ENCODE measurements at places on chromosomes 4 and X.

GRCh38 chr4:101205916-101206315 is 141.4 kb downstream of the PPP3CA start:
- no peak for DNase-seq

- no peak for DNase-seq
Measured at GRCh38 chr4:2924765-2925301, 38.4 kb downstream of the NOP14 start.

- DNase-seq = no peak
Measured at GRCh38 chr4:1732911-1733310, 11.6 kb downstream of the TACC3 start.

DNA sequence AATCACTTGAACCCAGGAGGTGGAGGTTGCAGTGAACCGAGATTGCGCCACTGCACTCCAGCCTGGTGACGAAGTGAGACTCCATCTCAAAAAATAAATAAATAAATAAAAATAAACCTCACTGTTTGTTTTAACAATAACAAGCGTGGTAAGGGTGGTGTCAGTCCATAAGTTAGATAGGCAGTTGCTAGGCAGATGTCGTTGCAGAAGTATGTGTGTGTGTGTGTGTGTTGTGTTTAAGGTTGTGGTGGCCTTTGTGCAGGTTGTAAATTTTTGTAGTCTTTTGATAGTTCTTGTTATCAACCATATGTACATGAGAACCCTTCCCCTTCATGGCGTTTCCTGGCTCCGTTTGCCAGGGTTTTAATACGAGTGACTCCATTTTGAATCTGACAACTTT is 4.0 kb upstream of the AASDH start:
- no peak for DNase-seq

DNA sequence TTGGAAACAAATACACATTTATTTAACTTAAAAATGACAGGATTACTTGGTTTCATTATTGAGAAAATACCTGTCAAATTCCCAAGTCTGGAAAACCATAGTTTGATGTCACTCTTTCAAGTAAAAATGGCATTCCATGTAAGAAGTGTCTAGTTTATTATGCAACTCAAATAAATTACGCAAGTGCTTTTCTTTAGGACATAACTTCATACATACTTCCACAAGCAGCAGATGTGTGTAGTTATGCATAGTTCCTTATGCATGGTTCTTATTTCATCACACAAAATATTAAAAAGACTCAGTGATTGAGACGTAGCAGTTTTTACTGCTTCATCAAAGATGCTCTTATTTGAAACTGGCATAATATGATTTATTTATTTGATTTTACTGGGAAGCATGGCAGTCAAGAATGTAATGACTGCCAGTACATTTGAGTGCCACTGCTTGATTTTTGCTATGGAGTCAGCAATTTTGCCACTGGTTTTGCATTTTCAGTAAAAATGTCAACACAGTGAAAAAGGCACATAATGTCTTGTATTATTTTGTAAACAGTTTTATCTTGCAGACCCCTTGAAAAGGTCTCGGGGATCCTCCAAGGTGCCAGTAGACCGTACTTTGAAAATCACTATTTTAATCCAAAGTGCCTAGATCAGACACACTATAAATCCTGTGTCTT is 62.1 kb downstream of the CLCN3 start:
- no peak for DNase-seq

- no peak for DNase-seq
Measured at GRCh38 chr4:116469582-116469981, 615.8 kb downstream of the TRAM1L1 start.

GRCh38 chr4:172850838-172851237 is 317.8 kb upstream of the GALNT7 start:
- DNase-seq = no peak

- DNase-seq = no peak
Measured at GRCh38 chrX:124415115-124415800, 68.9 kb downstream of the SH2D1A start.

- DNase-seq = no peak
Measured at GRCh38 chrX:153944140-153944799, at the start of gene RENBP. RENBP (minus strand) TSS chrX:153944643; CDS start chrX:153944610, 33 bp downstream.

DNA sequence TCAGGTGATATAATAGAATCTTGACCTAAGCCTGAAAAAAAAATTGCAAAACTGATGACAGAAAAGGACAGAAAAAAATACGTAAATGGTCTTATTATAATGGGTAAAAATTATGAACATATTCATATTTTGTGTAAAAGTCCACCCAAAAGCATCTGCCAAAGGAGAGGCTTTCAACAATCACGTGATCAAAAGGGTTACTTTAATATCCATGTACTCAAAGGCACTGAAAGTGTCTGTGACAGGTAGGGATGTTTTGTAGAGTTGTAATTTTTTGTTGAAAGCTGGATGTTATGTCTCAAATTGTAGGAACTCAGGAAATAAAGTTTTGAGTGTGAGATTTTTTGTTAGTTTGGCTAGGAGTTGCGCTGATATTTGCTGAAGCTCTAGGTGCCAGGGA is 144.8 kb upstream of the GALNTL6 start:
- DNase-seq = no peak

GRCh38 chrX:110985470-110985869 is 110.5 kb upstream of the PAK3 start:
- DNase-seq = no peak

GRCh38 chr4:7294176-7294756 is 101.9 kb downstream of the SORCS2 start:
- no peak for DNase-seq

GRCh38 chr4:128459547-128459946 is 171.9 kb upstream of the PGRMC2 start:
- no peak for DNase-seq

DNA sequence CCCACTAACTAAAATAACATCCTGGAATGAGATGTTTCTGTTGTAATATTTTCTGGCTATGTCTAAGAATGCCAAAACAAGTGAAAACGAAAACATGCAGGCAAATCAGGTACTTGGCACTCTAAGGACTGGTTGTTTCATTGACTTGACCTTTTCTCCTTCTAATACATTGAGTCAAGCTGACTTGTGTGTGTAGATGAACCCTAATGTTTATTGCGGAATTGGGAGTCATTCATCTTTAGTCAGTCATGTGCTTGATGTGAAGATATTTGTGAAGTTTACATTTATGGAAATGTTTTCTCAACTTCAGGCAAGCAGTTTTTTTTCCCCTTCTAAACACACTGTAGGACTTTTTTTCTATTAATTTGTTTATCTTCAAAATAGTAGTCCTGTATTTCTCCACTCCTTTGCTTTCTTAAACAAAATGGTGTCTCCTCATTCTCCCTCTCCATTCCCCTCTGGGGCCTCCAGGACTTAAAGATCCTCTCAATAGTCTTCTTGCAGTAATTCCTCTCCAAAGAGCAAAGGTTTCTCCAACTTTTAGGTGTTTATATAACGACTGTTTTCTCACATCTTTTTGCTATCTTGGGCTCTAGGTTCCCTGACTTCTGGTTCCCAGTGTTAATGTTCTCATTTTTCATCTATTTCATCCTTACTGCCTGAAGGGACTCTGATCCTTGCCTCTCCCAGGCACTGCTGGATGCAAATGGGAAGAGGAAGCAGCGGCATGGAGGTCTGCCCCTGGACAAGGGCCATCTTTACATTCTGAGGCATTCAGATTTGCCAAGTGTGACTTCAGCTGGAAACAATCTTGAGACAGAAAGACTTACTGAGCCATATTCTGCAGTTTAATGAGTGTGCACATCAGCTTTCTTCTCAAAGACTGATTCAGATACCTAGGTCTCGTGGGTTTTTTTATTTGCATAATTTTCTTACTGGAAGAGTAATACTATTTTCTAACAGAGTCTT is 166.4 kb downstream of the ARHGAP6 start:
- no peak for DNase-seq

- no peak for DNase-seq
Measured at GRCh38 chr4:1043651-1044468, 32.4 kb downstream of the FGFRL1 start.

DNA sequence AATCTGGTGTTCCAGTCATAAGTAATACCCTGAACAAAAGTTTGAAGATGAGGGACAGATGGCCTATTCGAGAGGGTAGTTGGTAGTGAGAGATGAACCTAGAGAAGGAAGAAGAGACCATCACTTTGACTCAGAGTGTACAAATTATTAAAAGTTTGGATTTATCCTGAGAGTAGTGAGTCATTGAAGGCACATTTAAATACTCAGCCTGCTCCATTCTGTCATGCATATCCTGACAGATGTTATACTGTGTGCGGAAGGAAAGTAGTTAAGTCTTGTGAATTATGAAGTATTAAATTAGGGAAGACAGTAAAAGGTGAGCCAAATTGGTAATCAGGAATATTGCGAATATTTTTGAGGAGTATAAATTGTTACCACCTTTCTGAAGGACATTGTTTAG is 93.1 kb downstream of the KLHL34 start:
- no peak for DNase-seq

- no peak for DNase-seq
Measured at GRCh38 chr4:41660352-41660751, 88.2 kb downstream of the PHOX2B start.

GRCh38 chr4:77619408-77619807 is 13.8 kb downstream of the CXCL13 start:
- DNase-seq = no peak

DNA sequence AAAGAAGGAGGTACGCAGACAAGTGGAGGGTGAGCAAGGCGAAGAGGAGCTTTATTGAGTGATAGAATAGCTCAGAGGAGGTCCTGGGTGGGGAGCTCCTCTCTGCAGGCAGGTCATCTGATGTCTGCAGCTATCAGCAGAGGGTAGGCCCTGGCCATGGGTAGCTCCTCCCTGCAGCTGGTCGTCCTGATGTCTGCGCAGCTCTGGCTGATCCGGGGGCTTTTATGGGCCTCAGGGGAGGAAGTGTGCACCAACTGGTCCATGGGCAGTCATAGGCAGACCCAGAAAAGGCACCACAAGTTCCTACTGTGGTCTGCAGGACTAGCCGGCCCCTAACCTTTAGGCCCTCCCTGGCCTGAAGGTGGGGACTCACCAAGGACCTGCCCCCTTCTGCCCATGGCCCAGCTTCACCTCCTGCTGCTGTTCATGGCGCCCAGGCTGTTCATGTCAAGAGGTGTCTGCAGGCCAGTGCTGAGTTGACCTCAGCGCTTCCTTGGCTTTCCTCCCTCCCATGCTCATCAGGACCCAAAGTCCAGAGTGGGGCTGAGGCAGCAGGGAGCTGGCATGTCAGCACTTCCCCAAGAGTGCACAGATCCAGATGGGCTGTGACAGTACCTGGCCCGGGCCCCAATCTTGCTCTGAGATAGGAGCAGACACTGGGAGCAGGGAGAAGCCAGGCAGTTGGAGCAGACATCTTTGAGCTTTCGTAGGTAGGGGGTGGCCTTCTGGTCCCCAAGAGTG is 46.1 kb downstream of the ARAP2 start:
- DNase-seq = no peak

GRCh38 chrX:16683007-16683664 is 29.3 kb downstream of the CTPS2 start:
- DNase-seq = no peak

DNA sequence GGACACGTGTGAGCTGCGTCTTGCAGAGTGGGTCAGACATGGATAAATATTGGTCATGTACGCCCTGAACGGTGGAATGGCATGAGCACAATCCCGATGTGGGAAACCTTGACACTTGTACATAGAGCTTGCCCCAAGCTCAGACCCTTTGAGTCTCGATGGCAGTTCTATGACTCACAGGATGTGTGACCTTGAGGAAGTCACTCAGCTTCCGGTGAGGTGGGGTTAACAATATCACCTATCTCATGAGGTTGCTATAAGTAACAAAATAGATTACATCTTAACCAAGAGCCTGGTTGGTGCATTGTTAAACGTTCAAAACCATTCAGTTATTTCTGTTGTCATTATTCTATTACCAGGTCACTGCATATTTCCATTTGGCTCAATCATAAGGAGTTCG is 109.1 kb upstream of the TBL1X start:
- no peak for DNase-seq

DNA sequence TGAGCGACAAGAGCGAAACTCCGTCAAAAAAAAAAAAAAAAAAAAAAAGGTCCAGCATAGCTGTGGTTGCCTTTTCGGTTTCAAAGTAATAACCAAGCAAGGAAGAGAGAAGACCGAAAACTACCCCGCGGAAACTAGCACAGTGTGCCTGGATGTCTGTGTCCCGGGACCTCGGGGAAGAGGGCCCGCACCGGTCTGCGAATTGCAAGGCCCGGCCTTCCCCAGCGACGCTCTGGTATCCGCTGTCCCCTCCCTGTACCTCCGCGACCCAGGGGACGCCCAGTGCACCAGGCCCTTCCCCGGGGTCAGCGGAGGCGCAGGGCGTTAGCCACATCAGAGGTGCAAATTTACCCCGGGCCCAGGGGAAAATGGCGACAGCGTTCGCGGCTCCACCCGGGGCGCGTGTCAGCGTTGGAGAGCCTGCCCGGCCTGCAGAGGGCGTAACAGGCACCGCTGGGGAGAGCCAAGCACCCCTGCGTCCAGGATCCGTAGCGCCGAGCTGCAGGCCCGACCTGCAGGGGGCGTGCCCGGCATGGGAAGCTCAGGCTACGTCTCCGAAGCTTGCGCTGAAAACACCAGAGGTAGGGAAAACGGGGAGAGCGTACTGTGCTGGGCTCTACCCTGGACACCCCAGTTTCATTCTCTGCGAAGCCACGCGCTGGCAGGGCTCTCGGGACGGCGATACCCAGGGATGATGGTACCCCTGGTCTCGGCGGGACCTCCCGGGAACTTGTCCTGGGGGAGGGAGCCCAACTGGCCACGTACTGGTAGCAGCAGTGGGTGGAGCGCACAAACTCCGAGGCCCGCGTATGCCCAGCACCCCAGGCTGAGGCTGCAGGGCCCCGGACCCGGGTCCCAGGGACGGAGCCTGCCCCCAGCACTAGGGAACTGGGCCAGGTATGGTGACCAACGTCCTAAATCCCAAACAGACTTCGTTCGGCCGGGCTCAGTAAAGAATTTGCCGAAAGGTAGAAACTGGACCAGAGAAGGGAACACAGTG is 16.2 kb downstream of the NKX6-1 start:
- no peak for DNase-seq

GRCh38 chr4:83855044-83855443 is 319.1 kb downstream of the GPAT3 start:
- DNase-seq = no peak

DNA sequence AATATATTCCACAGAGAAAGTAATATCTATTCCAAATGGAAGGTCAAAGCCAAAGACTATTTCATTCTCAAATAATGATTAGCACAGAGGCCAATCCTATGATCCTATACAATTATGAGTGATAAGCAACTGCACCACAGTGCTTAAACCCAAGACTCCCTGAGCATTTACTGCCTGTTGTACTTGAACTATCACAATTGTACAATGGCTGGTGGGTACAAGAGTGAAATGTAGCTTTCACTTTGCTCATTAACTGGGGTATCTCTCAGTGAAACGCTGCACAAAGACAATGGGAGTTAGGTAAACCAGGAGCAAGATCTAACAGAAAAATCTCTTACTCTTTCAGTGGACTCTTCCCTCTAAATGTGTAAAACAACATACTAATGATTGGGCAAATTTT is 24.3 kb downstream of the ABCG2 start:
- no peak for DNase-seq

DNA sequence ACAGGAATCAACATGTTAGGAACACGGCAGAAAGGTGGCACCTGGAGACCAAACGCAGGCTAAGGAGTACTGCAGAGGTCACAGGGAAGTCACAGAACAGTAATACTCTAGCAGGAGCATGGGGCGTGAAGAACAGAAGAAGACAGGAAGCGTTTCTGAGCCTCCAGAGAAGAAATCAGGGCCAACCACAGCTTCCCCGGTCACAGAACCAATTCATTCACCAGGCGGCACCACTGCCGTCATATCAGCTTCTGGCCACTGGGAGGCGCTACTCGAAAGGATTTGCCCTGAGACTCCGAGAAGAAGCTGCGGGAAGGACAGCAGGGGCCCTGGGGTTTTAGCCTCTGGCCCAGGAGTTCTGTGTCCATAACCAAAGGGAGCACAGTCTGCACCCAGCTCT is 78.0 kb upstream of the DRD5 start:
- DNase-seq = no peak

GRCh38 chrX:119871245-119871598 is 311 bp downstream of the RNF113A start:
- no peak for DNase-seq
